ENCODE measurements at places on chromosomes 1 and 21.

DNA sequence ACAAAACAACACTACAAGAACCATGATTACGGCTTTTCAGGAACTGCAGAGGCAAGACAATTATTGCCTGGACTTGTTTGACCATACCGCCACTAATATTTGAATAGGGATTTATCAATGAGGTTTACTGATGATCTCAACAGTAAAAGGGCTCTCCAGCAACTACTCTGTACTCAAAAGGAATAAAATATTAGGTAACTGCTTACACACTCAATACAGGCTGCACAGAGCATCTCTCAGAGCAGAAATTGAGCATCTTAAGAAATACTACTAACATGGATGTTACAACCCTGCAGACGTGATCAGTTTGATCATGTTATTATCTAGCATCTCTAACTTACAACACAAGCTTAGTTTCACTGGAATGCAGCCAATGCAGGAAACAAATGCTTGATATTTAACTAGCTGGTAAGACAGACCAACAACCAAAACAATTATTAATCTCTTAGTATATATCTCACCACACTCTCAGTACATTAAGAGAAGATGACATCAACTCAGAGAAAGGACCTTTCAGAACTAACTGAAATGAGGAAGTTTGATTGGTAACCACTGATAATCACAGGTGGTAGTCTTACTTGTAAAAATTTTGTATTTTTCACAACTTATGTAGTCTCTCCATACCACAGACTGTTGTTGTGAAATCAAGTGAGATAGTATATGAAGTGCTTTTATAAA is 52.2 kb downstream of the PUM1 start:
- no peak for DNase-seq

DNA sequence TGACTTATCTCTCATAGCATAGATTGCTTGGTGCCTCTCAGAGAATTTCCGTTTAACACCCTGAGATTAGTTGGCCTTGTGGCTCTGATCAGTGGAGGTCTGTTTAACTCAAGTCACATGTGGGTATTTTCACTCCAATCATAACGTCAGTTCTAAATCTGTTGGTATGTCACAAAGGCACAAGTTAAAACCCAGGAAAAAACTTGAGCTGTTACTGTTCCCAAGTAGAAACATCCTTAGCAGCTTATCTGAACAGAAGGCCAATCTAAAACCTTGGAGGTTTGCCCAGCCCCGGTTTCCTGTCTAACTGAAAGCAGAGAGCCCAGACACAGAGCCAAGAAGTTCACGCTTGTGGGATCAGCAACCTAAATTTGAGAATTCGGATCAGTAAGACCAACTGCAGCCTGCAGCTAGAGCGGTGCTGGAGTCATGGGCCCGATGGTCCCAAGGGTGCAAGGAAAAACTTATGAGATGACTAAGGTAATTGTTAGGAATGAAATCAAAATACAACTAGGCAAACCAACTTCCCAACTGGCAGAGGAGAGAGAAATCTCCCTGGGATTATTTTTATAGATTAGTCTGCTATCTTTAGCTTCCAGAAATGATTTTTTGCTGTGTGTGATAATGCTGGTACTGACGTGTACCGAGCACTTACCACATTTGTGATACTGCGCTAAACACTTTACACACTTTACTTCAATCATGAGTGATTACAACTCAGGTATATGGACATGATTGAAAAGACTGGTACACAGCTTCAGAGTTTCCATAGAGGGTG is 90.2 kb upstream of the C1orf21 start:
- DNase-seq: no peak

- no peak for DNase-seq
Measured at GRCh38 chr1:185207980-185208602, 51.1 kb downstream of the SWT1 start.

DNA sequence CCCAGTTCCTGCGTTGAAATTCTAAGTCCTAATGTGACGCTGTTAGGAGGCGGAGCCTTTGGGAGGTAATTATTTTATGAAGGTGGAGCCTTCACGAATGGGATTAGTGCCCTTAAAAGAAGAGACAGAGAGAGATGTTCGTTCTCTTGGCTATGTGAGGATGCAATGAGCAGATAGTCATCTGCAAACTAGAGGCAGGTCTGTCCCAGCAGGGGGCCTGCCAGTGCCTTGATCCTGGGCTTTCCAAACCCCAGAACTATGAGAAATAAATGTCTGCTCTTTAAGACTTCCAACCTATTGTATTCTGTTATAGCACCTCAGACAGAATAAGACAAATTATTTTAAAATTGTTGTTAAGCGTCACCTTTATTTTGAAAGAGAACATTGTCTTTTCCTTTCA is 123.1 kb upstream of the KCNJ6 start:
- no peak for DNase-seq

- DNase-seq: peak; percentile 66
Measured at GRCh38 chr1:193019442-193020026, 39.6 kb downstream of the UCHL5 start.

- no peak for DNase-seq
Measured at GRCh38 chr1:225733254-225733653, 44.4 kb upstream of the SRP9 start.

GRCh38 chr1:67060811-67061218 is 6.9 kb upstream of the SLC35D1 start:
- no peak for DNase-seq

DNA sequence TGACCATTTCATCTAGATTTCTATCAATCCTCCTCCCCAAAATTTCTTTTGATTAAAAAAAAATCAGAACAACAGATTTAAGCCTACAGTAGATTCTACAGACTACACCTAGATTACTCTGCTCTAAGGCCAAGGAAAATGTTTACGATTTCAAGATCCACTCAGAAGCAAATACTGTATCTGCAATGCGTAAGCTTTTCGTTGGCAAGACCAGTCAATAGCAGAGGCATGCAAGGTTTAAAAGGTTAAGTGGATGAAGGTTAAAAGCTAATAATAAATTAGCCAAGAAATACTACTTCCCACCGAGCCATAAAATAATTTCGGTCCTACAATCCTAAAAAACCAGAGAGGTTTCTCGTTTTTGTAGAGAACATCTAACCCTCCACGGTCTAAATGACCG is 1.3 kb downstream of the CLSTN1 start:
- DNase-seq: no peak

GRCh38 chr1:221053889-221054288 is 174.6 kb downstream of the HLX start:
- DNase-seq: no peak

DNA sequence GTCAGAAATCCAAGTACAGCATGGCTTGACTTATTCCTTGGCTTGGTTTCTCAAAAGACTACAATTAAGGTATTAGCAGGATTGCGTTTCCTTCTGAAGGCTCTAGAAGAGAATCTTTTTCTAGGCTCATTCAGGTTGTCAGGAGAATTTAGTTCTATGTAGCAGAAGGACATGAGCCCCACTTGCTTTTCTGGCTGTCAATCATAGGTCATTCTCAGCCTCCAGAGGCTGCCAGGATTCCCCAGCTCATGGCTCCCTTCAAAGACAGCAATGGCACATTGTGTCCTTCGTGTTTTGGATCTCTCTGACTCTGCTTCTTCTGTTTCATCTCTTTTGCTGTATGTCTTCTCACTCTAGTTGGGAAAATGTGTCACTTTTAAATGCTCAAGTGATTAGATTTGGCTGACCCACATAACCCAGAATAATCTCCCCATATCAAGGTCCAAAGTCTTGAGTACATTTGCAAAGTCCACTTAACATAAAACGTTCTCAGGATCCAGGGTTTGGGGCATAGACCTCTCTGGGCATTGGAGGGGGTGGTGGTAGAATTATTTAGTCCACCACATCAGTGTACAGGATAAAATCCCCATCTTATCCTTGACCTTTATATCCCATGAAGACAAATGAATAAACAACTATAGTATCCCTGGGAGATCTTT is 126.7 kb upstream of the BCL9 start:
- no peak for DNase-seq

DNA sequence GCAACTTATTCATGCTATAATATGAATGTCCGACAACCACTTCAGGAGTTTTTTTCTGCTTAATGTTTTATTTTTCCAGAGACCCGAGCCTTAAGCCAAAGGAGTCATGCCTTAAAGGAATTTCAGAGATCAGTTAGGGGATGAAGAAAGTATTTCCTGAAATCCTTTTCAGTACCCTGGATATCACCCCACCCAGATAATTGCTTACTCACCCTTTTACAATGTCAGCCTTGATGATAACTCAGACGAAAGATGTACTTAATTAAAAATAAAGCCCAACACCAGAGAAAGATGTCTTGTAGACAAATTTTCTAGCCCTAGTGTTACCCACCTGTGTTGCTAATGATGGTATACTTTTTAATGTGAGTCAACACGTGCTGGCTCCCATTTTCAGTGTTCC is 124.1 kb downstream of the XCL2 start:
- DNase-seq: no peak

DNA sequence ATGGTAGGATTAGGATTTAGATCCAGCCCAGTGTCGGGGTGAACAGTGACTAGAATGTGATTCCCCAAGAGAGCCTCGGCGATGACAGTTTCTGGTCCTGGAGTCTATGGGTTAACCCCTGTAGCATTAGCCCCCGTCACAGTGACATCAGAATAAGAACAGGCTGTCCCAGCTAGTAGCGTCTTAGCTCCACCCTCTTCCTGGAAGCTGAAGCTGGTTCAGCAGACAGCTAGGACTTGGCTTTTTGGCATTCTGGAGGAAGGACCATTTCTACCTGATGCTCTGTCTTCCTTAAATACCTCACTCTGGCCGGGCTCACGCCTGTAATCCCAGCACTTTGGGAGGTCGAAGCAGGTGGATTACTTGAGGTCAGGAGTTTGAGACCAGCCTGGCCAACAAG is 5.0 kb downstream of the NDUFS2 start:
- DNase-seq: no peak

DNA sequence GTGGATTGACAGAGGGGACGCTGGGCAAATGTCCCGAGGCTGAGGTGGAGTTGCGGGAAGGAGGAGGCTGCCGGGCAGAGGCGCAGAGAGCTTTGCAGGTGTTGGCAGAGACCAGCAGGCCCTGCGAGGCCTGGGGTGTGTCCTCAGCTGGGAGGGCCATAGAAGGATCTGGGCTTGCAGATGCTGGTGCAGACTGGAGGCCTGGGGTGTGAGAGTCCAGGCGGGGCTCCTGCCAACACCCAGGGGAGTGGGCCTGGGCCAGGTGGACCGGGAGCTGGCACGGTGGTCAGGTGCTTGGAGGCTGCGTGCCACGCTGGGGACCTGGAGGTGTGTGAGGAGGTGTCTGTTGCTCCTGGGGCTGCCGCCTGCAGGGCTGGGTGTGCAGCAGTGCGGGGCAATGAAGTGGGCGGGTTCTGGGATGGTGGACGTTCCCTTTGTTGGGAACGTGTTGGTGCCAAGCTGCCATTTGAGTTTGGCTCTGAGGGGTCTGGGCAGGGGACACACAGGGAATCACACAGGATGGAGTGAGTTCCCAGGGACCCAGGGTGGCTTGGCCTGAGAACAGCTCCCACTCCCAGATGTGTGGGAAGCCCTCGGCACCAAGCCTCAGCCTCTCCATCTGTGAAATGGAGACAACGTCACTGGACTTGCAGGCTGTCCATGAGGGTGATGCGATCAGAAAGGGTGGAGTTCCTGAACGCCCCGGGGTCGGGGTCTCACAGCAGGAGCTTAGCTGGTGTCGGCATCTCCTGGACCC is 39.9 kb upstream of the POFUT2 start:
- DNase-seq: no peak

DNA sequence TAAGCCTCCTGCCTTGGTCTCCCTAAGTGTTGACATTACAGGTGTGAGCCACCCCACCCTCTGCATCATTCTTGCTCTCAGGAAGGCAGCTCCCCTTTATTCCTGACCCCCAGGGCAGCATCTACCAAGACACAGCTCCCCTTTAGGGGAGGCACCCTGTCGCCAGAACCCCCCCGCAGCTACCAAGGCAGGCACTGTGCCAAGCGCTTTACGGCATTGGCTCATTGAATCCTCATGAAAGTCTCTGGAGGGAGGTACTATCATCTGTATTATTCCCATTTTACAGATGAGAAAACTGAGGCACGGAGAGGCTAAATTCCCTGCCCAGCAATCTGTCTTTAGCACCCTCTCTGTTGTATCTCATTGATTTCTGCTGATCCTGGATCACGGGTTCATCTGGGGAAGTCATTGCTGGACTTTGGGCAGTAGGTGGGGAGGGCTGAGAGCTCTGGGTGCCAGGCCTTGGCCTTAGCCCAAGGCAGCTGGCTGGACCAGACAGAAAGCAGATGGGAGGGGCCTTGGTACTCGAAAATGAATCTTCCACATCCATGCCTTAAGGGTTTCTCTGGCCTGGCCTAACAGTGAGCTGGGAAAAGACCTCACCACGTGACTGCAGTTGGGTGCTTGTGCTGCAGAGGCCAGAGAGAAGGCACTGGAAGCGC is 5.9 kb downstream of the PLOD1 start:
- no peak for DNase-seq

DNA sequence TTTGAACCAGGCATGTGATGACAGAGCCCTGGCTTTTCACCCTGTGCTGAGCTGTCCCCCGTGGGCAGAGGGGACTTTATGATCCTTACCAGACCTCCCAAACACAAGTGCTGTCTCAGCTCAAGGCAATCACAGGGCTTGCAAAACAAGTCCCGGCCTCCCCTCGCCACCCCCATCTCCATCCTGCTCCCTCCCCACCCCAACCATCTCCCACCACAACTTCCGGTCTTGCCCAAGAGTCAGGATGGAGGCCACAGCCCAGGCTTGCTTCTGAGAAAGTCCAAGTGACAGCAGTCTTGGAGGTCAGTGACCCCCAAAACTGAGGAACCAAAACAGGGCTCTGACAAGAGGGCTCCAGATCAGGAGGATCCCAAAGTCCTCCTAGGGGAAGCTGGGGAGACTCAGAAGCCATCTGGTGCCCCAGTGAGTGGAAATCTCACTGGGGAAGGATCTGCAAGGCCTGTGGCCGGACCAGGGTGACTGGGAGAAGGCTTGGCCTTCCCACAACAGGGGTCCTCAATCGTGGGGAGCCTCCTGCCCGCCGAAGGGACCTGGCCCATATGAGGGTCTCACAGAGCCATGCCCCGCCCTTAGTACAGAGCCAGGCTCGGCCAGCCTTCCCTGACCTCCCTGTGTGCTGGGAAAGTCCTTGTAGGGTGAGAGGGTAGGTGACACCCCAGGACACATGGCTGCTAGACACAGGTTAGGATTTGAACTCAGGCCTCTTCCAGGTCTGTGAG is 4.5 kb upstream of the SDC3 start:
- DNase-seq: no peak

GRCh38 chr1:229507502-229507901 is 639 bp downstream of the NUP133 start:
- DNase-seq: no peak

- no peak for DNase-seq
Measured at GRCh38 chr1:13728091-13728715, 28.2 kb downstream of the PRDM2 start.

DNA sequence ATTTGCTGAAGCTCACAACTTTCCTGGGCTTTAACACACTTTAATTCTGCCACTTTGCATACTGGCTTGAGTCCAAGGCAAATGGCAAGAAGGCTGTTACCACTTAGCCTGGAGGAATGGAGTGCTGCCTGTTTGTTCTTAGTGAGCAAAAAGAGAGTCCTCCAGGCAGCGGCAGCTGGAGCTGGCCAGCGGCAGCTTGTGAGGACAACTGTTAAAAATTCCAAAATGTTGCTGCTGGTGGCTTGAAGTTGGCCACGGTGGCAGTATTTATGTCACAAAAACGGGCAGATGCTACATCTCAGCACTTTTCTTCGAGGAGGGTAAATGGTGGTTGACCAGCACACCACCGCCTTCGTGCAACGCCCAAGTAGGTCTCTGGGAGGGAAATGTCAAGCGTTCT is 27.3 kb downstream of the STPG1 start:
- no peak for DNase-seq

Data from CD4-positive, alpha-beta T cell treated with Interleukin-17A for 1 hour (primary cell).